A549 treated with RU486 at 1 μM for 4 hours (cell line): ENCODE measurements at places on chromosomes 5 and 9. TPM values are rescaled to one million over a fixed set of nuclear protein-coding genes. Genes with fewer than 3 reads are reported as not detected.

Gene FAM153A
- total RNA-seq = not detected in 5 replicates

Gene COL27A1
- 9.0 to 14.8 TPM (median 11.3 TPM) in 5 replicates for total RNA-seq

Gene BHMT
- 0.05 TPM in 1 of 5 replicates, not detected in the others for total RNA-seq

Gene SGCD
- 3.7 to 4.5 TPM (median 4.0 TPM) in 5 replicates for total RNA-seq

Gene PCDHGB7
- 0.05 to 0.11 TPM (median 0.07 TPM) in 5 replicates for total RNA-seq

Gene F2RL1
- total RNA-seq = 235 to 317 TPM (median 280 TPM) in 5 replicates
